ENCODE measurements at places on chromosomes 3 and 15.

- no peak for DNase-seq
Measured at GRCh38 chr3:125186261-125186787, 26.2 kb downstream of the SLC12A8 start.

DNA sequence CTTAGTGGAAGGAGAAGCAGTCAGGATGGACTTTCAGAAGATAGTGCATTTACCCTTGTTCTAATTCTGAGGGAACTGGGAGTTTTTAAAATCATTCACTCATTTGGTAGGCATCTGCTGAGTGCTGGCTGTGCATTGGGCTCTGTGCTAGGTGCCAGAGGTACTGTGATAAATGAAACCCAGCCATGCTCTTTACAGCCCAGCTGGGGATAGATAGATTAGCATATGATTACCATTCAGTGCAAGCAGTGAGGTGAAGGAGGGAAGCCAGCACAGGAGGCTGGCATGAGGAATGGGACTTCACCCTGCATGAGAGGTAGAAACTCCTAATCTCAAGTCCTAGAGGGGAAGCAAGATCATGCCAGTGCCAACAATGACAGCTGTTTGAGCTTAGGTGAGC lies 361.9 kb upstream of the TRIM42 start:
- no peak for DNase-seq

DNA sequence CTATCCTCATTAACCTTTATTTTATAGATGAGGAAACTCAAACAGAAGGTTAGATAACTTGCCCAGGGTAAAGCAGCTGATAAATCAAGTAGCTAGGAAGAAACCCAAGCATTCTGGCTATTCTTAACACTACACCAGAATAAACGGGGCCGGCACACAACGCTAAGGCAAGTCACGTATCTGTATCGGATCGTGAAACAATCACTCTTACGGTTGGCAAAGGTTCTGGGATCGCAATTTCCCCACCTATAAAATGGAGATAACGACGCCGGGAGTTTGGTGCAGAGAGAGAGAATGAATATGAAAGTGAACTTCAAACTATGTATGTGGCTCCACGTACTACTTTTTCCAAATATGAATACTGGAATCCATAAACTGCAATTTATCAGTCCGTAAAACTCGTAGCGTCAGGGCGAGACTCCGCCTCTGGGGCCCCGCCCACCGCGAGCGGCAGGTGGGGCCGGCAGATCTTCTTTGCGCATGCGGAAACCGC lies 252 bp upstream of the ARMC8 start:
- peak; percentile 95 for DNase-seq

DNA sequence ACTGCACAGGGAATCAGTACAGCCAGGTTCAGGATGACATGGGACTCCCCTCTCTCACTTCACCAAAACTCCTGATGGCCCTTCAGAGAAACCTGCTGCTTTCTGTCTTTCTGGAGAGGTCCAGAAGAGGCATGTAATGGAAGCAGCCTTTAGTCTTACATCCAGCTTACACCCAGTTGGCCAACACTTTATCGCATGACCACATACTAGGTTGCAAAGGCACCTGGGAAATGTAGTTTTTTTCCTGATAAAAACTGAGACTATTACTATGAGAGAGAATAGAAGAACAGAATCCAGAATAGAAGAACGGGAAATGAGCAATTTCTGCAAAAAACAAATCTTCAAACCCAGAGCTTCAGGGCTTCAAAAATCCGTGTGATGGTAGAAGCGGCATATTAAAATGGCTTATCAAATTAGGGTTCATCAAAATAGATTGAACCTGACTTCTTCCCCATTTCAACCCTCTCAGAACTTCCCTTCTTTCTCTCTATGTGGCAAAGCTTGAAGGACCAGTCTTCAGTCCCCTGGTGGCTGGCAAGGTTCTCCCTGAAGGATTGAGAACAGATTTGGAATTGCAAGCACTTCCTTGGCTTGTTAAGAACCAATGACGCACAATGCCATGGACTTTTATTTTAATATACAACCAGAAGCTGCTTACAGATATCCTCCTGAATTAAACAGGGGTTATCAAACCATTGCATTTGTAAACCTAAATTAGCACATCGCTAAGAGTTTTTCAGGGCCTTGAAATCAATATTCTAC lies 34.4 kb downstream of the CORO2B start:
- no peak for DNase-seq

GRCh38 chr3:170572665-170573253 lies 13.1 kb downstream of the SLC7A14 start:
- no peak for DNase-seq

GRCh38 chr15:70140543-70141375 lies 43.0 kb upstream of the TLE3 start:
- DNase-seq: no peak

DNA sequence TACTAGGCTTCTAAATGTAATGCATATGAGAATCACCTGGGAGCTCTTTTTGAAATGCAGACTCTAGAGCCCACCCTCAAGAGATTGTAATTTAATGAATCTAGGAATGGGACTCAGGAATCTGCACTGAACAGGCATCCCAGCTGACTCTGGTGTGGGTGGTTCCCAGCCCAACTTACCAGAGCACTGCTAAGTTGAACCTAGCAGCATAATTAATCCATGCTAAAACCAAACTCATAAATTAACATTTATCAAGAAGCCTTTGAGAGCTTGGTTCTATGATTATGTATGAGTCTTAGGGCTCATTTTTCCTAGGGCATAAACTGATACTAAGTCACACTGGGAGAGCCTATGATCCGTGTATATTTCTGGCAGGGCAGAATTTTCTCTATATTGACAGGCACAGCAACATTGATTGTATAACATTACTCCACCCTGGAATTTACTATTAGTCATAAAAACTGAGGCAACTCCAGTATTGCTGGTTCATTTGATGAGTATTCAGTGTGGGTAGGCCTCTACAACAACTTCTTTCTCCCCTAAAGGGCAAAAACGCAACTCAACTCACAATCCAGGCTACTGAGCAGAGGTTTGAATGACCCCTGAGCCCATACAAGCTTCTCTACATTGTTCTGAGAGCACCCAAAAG lies 10.7 kb upstream of the CSTA start:
- no peak for DNase-seq

DNA sequence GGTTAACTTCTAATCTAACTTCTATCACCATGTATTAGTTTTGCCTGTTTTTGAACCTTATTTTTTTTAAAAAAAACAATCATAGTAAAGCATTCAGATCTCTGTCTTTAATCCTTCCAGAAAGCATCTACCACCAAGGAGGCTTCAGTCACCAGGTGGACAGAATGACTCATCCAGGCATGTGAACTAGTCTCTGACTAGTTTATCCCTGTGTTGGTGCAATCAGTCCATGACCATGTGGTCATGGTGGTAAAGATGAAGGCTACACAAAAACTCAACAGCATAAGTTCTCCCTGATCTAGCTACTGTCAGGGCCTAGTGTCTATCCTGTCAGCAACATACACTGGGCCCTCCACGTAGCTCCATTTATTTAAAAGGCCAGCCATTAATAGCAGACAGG lies 750.6 kb downstream of the AGBL1 start:
- DNase-seq: no peak

DNA sequence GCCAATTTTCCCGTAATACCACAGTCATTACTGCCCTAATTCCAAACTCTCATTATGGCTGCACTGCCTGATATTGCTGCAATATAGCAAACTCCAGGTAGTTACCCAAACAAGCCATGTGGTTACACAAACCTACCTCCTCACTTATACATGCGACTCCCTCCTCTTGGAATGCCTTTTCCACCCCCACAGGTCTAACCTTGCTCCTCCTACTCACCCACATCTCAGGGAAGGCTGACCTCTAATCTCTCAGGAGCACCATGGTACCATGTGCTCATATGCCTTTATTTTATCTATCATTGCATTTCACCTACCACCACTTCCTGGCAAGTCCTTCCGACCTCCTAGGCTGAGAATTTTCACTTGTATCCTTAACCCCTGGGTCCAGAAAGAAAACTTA lies 2.9 kb downstream of the RBPMS2 start:
- DNase-seq: no peak

DNA sequence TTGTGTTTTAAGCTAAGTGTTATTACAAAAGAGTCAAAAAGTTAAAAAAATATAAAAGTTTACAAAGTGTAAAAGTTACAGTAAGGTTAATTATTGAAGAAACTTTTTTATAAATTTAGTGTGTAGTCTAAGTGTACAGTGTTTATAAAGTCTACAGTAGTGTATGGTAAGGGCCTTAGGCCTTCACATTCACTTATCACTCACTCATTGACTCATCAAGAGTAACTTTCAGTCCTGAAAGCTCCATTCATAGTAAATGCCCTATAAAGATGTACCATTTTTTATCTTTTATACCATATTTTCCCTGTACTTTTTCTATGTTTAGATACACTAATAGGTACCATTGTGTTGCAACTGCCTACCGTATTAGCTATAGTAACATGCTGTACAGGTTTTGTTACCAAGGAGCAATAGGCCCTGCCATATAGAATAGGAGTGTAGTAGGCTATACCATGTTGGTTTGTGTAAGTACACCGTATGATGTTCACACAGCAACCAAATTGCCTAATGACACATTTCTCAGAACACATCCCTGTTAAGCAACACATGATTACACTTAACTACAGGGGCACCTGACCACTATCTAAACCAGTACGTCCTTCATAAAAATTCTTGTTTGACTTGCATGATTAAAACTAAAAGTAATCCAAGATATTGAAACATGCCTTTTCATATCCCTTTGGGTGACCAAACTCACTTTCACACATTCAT lies 17.2 kb downstream of the RAD18 start:
- DNase-seq: no peak

- DNase-seq: peak; percentile 83
Measured at GRCh38 chr3:14216257-14217048, 37.8 kb downstream of the LSM3 start.

- no peak for DNase-seq
Measured at GRCh38 chr3:46908986-46909534, 31.5 kb downstream of the PTH1R start.

- DNase-seq: no peak
Measured at GRCh38 chr3:98921957-98922356, 20.5 kb upstream of the DCBLD2 start.

DNA sequence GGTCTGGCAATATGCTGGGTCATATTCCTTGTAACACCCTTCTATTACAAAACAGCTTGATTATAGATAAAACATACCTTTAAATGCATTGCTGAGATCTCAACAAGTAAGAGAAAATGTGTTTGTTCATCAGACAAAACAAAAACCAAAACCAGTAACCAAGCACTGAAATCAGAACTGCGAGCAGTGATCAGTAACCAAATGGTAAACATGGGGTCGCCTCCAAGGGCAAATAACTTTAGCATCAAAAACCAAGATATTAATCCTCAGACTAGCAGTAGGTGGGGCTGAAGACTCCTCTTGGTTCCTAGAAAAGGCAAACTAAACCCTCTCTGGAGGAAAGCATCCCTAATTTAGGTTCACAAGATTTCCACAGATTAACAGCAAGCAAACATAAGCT lies 6.6 kb upstream of the HESX1 start:
- DNase-seq: no peak

GRCh38 chr15:30990036-30990435 lies 1.4 kb downstream of the MTMR10 start:
- DNase-seq: no peak

- DNase-seq: no peak
Measured at GRCh38 chr3:46463120-46463867, 1.4 kb downstream of the LTF start.

DNA sequence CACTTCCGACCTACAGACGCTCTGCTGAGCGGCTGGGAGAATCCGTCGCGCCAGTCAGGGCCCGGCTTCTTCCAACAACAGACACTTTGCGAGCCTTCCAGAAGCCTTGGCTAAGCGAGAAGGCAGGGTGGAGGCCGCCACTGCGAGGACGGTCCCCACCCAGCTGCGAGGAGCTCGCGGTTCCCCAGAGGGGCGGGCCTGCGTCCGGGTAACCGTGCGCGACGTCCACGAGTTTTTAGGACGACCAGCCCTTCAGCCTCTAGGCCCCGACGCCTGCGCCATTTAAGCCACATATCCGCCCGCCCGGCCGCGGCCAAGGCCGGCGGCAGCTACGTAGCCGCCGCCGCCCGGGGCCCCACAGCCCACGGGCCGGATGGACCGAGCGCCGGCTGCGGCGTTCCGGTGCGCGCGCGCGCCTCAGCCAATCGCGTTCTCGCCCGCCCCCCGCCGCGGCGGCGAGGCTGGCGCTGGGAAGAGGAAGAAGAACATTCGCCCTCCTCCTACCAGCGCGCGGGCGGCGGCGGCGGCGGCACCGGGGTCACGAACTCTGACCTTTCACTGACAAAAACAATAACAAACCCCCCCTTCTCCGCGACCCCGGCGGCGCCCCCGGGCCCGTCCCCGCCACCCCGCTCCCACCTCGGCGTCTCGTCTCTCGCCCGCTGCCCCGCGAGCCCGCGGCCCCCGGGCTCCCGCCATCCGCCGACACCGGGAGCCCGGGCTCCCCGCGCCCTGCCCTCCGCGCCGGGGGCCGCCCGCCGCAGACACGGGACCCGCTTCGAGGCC lies at the start of gene NR2C2:
NR2C2 (plus strand) TSS at position 484 of the 786 bp plus-strand sequence. CDS start 56,332 bp downstream, outside the sequence.
- DNase-seq: peak; percentile 56

GRCh38 chr15:89346516-89347231 lies 12.1 kb upstream of the POLG start:
- DNase-seq: no peak

DNA sequence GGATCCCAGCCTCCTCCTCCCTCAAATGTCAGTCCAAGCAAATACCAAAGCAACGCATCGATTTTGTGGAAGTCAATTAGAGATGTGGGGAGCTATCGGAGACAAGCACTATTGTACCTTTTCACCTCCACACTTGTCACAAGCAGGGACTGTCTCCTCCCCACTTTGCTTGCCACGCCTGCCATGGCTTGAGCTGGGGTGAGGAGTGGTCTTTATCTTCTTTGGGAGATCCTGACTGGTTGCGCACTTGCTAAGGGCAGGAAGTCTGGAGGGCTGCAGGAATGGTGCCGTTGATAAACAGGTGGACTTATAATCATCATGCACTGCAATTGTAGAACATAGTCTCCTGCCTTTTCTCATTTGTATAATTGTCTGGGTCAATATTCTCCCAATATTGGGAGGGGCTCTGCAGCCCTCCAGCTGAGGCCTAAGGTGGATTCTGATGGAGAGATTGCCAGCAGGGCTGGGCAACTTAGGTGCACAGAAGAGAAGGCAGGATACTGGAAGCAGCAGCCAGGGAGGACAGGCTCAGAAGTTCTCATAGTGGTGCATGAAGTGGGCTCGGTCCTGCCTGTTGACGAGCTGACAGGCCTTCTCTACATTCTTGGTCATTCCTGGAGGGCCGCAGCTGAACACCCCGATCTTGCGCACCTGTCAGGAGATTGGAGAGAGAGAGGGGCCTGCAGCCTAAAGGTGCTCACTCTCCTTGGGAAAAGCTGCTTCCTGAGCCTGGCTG lies 20.2 kb downstream of the DUOX2 start:
- no peak for DNase-seq

DNA sequence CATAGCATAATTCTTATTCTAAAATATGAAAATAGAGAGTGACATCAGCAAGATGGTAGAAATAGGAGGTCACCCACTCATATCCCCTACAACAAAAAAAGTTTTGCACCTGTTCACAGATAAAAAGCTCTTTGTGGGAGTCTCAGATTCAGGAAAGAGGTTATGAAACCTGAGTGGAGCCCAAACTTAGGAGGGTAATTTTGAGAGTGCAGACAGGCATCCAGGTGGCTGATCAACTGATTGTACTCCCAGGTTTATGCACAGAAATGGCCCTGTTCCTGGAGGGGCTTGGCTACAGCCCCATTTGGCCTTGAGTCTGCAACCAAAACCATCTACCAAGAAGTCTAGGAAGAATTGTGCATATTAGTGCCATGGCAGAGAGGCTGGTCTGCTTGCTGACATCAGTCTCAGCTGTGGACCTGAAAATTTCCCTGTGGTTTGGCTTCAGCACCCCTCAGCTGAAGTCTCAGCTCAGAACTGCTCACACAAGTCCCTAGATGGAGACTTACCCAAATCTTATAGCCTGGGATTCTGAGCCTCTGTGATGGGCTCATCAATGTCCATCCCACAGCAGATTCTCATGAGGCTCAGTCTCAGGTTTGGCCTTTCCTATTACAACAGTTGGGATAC lies 291.6 kb downstream of the IL20RB start:
- no peak for DNase-seq

Measured in NCI-H1105 (cell line).